ENCODE measurements at places on chromosomes 12 and 14.

- DNase-seq, result no peak
Measured at GRCh38 chr12:32039347-32039746, 67.3 kb upstream of the BICD1 start.

- no peak for DNase-seq
Measured at GRCh38 chr14:70706177-70706576, 64.5 kb downstream of the TTC9 start.

DNA sequence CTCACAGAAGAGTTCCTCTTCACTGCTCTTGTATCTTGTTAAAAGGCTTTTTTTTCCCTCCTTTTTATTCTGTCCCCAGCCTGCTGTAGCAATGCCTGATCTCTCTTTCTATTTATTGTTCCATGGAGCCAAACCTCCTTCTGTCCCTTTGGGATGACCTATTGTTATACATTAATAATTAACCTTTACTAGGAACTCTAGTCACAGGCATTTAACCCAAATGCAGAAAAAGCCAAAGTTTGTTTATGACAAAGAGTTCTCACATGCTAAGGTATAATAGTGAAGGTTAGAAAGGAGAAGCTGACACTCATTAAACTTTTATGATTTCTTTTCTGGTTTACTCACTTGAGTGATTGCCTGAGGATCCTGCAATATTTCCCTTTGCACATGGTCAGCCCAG lies 535.8 kb downstream of the NRXN3 start:
- DNase-seq, result no peak

DNA sequence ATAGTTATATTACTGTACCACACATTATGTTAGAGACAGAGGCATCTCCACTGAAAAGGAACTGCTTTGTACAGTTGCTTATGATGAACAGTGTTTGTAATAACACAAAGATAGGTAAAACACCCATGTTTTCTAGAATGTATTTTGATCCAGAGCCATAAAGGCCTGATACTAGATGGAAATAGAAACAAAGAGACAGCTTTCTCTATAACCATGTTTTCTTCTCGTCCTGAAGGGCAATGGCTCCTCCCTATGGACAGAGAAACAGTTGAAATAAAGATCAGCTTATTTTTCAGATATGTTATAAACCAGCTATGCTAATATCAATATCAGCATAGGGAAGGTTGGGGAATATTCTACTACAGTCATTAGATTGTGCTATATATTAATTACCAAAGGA lies 109.2 kb downstream of the ATXN7L3B start:
- DNase-seq, result no peak

- DNase-seq, result no peak
Measured at GRCh38 chr14:36591482-36591881, 9.1 kb upstream of the NKX2-8 start.

- no peak for DNase-seq
Measured at GRCh38 chr14:36511981-36512584, 7.9 kb downstream of the NKX2-1 start.

DNA sequence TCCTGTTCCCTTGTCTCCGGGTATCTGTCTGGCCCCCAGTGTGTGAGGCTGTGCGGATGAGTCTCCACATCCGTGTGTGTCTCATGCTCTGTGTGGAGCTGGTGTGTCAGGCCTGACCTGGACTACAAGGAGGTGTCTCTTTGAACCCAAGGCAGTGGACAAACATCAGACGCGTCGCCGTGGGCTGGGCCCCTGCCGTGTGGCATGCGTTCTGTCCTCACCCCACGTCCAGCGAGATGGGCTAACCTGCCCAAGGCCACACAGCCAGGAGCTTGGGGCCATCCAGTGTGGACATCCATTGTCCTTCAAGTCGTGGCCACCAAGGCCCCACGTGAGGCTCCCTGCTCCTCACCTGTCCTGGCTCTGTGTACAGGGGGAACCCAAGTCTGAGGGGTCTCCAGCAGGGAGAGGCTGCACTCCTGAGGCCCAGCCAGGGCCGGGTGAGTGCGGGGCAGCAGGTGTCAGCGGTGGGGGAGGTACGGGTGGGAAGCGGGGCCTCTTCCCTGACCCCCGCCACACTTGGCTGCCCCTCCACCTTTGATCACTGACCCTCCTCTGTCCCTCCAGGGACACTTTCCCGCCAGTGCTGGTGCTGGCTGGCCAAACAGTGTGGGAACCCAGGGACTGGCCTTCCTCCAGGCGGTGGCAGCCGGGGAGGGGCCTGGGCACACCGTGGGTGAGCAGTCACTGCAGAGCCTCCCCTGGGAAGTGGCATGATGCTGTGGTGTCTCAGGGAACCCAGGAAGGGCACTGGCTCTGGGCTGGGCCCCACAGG lies 48.5 kb downstream of the CYP46A1 start:
- no peak for DNase-seq

- no peak for DNase-seq
Measured at GRCh38 chr12:124398578-124399227, 103.8 kb downstream of the RFLNA start.

Data from RWPE1 (cell line).